Naive B cell (primary cell): ENCODE measurements at places on chromosomes 2 and 18. TPM values are rescaled to one million over a fixed set of nuclear protein-coding genes. Genes with fewer than 3 reads are reported as not detected.

DNA sequence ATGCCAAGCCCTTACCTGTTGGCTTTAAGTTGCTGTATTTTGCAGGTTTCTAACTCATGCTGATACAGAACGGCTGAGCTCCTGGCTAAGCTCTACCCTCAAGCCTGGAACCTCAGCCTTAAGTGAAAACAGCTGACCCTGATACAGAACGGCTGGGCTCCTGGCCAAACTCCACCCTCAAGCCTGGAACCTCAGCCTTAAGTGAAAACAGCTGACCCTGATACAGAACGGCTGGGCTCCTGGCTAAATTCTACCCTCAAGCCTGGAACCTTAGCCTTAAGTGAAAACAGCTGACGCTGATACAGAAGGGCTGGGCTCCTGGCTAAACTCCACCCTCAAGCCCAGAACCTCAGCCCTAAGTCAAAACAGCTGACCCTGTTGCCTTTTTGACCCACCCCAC lies 17.6 kb upstream of the DNER start:
- no peaks in the 10 kb centered on the region for H3K4me1 ChIP-seq
- DNase-seq = no peak
- no peak overlapping the region for H3K4me3 ChIP-seq
- H3K36me3 ChIP-seq = no peaks in the 10 kb centered on the region
- H3K27ac ChIP-seq = no peak overlapping the region

The TUBA4B gene
- not detected for polyA plus RNA-seq

DNA sequence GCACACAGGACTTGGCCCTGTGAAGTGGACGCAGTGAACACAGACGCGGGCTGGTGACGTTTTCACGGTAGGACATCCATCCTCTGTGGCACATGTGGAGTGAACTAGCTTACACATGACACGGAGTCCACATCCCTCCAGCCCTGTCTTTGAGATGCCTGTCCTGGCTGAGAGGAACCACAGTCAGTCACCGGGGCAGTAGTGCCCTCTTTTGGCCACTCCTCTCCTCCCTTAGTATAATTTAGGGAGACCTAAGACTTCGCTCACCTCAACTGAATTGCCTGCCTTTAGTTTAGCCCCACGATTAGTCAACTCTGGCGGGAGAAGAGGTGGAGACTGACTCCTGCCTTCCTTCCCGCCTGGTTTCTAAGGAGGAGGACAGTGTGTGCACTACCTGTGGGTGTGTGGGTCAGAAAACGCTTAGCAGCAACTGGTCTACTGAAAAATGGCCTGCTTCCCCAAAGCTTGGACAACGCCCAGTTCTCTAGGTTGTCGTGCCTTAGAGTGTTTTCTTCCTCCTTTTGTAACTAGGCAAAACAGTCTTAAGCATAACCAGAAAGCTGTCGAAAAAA lies 70.6 kb downstream of the MBP start:
- H3K4me1 ChIP-seq = peaks cover 87% of the 10 kb centered on the region
- H3K36me3 ChIP-seq = no peaks in the 10 kb centered on the region
- peak overlapping the region; percentile 10 for H3K4me3 ChIP-seq
- peak overlapping the region; percentile 99 for H3K27ac ChIP-seq
- DNase-seq = peak; percentile 74

The TUBA3E gene
- polyA plus RNA-seq = not detected

DNA sequence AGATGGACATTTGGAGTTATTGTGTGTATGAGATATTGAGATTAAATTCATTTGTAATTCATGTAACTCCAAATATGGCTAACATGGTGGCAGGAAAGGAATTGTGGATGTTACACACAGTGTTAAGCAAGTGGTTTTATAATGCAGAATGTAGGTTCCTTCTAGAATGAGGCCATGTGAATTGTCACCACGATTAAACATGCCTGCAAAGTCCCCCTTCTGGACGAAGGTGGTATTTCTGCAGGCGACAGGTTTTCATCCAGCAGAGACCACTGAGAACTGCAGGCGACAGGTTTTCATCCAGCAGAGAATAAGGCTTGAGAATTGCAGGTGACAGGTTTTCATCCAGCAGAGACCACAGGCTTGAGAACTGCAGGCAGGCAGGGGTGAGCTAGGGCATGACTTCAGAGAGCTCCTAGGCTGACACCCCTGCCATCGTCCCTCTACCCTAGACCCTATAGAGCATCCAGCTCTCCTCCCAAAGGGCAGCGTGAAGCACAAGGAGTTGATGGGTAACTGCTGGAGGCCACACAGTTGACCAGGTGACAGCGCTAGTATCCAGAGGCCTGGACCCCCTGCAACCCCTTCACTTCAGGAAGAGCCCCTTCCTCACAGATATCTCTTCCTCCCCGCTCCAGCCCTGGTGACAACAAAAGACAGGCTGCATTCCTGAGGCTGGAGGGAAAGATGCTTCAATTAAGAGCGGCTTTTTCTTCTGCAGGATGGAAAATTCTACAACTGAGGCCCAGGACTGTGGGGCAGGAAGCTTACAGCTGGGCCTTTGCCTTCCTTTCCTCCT lies 175.8 kb downstream of the LOXHD1 start:
- H3K4me1 ChIP-seq = no peaks in the 10 kb centered on the region
- no peaks in the 10 kb centered on the region for H3K36me3 ChIP-seq
- H3K27me3 ChIP-seq = peaks cover 8% of the 10 kb centered on the region

The CDKL4 gene
- polyA plus RNA-seq = not detected

DNA sequence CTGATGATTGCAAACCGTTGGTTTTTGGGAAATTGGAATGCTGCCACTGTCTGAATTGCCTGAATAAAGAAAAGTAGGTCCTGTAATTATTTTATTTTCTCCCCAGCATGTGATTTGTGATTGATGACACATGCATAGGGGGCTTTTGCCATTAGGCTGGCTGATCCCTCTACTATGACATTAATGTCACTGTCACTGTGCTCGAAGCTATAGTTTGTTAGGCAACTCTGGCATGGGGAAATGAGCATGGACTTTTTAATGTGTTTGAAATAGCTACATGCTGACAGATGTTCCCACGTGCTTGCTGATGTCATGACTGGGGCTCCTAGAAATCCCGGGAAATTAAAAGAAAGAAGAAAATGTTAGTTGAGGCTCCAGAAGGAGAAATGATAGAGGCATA lies 99.1 kb downstream of the HRH4 start:
- peaks cover 30% of the 10 kb centered on the region for H3K27me3 ChIP-seq
- H3K27ac ChIP-seq = no peak overlapping the region
- no peaks in the 10 kb centered on the region for H3K4me1 ChIP-seq

DNA sequence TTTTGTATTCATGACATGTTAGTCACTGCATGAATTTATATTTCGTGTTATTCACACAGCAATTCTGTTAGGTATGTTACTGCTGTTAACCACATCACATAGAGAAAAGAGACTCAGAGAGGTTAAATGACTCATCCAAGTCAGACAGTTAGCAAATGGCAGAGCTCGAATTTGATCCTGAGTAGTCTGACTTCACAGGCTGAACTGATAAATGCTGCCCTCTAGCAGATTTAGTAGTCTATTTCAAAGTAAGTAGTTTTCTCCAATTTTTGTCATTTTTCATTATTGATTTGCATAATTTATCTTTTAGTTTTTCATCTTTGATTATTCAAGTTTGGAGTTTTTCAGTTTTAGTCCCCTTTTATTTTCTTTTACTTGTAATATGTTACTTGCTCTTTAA lies 58.3 kb downstream of the WDR7 start:
- H3K4me1 ChIP-seq = peaks cover 7% of the 10 kb centered on the region
- no peaks in the 10 kb centered on the region for H3K36me3 ChIP-seq
- no peak for DNase-seq
- H3K4me3 ChIP-seq = no peak overlapping the region
- no peaks in the 10 kb centered on the region for H3K27me3 ChIP-seq
